ENCODE measurements at places on chromosomes 6 and 20.

DNA sequence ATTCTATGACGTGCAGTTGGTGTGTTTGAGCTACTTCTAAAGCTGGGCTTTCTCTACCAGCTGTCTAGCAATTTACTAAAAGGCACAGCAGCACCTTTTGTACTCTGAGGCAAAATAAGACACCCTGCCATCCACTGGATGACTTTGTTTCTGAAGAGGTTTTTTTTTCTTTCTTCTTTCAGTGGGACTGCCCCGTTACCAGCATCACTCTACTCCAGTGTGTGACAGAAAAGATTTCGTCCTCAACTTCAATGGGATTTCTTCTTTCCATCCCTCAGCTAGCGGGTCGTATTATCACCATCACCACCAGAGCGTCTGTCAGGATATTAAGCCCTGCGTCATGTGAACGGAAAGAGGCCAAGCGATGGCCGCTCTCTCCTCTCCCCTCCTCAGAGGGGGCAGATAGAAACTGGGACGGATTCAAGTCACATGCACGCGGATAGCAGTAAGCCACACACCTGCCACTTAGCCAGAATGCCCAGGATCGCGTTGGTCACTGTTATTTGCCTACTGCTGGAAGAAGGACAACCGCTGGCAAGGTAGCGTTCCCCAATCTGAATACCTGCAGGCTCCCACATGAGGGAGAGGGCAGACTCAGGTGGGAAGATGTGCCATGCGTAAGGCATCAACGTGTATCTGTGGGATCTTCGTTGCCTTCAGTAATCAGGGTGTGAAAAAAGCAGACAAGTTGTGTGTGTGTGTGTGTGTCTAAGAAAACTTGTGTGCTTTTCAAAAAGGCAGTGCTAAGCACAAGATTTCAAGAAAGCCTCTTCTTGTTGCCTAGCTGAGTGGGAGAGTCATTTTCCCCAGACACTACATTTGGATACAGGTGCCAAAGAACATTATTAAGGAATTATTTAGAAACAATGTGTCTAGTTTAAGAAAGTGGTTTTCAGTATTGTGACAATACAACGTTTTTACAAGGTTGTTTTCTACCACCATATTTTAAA is 5.4 kb downstream of the FOXF2 start:
- DNase-seq: no peak

DNA sequence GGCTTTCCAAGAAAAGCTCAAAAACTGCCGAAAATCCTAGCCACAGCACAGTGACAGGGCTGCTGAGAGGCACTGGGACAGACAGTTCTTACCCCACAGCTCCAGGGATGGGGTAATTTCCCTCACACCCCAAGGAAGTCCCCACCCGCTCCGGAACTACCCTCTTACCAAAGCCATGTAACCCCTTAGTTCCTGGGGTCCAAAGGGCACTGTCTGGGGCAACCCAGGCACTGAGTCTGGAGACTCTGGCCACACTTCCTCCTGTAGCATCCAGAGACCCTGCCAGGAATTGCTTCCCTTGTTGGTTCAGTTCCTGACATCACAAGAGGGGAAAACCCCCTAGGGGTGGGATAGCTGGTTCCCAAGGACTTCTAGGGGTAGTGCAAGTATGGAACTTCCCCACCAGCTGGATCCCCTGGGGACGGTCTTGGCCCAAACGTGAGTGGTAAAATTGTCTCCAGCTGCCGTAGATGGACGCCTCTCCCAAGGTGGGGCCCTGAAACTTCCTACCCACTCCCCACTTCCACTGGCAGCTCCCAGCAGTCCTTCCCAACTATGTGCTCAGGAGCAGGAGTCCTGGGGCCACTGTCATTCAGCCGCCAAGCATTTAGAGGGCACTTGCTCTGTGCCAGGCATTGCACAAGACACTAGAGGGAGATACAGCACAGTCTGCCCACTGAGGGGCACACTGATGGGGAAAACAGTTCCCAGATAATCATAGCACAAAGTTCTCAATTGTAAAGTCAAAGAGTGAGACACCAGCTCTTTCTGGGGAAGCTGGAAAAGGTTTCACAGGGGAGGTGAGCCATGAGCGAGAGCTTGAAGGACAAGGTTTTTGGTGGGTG is 17.2 kb upstream of the HCK start:
- DNase-seq: no peak

GRCh38 chr6:8069631-8070284 is 5.6 kb upstream of the BLOC1S5 start:
- DNase-seq: no peak

- no peak for DNase-seq
These were observed 76.8 kb upstream of the SIRPG start for GRCh38 chr20:1734269-1734858.

DNA sequence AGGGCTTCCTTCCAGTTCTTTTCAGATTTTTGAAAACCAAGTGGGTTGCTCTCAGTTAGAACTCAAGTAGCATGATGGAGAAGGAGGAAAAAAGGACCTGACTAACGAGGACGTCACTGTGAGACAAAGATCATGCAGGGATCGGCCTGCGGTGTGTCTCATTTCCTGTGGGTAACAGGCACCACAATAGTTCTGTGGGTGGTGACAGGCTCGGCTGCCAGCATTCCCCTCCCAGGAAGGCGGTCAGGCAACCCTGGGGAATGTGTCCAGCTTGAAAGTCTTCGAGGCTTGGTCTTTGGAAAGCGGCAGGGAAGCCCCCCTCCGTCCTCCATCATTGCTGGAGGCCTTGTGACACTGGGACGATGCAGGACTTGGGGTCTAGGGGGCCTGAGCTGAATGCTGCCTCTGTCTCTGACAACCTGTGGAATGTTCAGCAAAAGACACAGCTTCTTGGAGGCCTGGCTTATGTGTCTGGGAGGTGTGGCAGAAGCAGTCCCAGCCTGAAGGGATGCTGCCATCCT is 121.0 kb downstream of the BCAS1 start:
- no peak for DNase-seq
